ENCODE measurements at places on chromosomes 7 and 10.

GRCh38 chr10:986881-987619, 1.2 kb upstream of the GTPBP4 start:
- no peak for DNase-seq

GRCh38 chr10:11617233-11617632, 5.8 kb upstream of the USP6NL start:
- DNase-seq = no peak

- DNase-seq = no peak
Measured at GRCh38 chr10:119375574-119376272, 166.8 kb downstream of the RGS10 start.

- DNase-seq = no peak
Measured at GRCh38 chr7:35623381-35623780, 71.6 kb downstream of the HERPUD2 start.

- DNase-seq = no peak
Measured at GRCh38 chr7:9124320-9124719, 690.9 kb downstream of the NXPH1 start.

- DNase-seq = no peak
Measured at GRCh38 chr10:43825421-43825820, 176.7 kb upstream of the ZNF32 start.

GRCh38 chr10:31197886-31198285, 121.1 kb upstream of the ZEB1 start:
- DNase-seq = no peak

GRCh38 chr10:110174201-110174600, 33.2 kb upstream of the MXI1 start:
- no peak for DNase-seq

DNA sequence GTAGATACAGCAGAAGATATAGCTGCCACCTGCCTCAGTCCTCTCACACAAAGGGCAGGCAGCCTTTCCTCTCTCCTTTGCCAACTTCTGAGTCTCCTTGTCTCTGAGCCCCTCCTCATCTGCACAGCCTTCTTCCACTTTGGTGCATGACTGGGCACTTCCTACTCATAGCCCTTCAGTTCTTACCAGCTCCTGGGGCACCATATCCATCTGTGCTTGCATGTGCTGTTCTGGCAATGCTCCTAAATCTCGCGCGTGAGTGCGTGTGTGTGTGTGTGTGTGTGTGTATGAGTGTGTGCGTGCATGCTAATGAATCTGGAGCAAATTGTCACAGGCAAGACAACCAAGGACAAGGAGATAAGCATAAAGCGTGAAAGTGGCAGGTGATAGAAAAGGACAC, 1271.6 kb upstream of the SORCS1 start:
- DNase-seq = no peak

- DNase-seq = no peak
Measured at GRCh38 chr7:100621554-100621953, 9.2 kb downstream of the MOSPD3 start.

DNA sequence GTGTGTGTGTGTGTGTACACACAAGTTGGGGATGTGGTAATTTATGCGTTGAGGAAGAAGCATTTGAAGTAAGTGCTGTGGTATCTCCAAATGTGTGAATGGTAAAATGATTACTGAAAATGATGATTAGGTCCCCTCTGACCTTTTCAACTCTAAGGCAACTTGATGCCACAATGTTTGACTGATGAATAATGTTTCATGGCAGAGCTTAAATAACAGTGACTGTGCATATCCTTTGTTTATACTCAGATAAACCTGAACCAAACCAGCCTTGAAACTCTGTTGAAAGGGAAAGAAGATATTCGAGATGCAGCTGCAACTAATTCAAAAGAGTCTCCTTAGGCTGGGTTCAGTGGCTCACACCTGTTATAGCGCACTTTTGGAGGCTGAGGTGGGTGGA, 64.8 kb upstream of the YAE1 start:
- DNase-seq = no peak

- no peak for DNase-seq
Measured at GRCh38 chr10:11505639-11506038, 105.8 kb downstream of the USP6NL start.

GRCh38 chr10:133257489-133258065, 19.1 kb downstream of the ADAM8 start:
- no peak for DNase-seq

GRCh38 chr10:21368022-21368582, 157.4 kb downstream of the SKIDA1 start:
- DNase-seq = no peak

DNA sequence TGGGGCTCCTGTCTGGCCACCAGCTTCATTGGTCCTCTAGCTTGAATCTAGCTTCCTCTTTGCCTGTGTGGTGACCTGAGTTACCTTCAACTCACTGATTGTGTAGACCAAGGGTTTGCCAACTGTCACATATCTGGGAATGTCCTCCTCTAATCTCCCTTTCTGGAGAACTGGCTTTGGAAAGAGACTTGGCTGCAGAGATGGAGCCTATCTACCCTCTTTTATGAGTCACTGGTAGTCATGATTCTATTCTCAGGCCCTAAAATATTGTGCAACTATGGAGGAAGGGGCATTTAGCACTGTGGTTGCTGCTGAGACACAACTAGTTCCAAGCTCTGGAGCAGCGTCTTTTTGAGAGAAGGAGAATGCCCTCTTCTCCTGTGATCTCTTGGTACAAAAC, 691.3 kb downstream of the KCNMA1 start:
- DNase-seq = no peak

- no peak for DNase-seq
Measured at GRCh38 chr10:114258274-114258840, 19.3 kb downstream of the VWA2 start.

DNA sequence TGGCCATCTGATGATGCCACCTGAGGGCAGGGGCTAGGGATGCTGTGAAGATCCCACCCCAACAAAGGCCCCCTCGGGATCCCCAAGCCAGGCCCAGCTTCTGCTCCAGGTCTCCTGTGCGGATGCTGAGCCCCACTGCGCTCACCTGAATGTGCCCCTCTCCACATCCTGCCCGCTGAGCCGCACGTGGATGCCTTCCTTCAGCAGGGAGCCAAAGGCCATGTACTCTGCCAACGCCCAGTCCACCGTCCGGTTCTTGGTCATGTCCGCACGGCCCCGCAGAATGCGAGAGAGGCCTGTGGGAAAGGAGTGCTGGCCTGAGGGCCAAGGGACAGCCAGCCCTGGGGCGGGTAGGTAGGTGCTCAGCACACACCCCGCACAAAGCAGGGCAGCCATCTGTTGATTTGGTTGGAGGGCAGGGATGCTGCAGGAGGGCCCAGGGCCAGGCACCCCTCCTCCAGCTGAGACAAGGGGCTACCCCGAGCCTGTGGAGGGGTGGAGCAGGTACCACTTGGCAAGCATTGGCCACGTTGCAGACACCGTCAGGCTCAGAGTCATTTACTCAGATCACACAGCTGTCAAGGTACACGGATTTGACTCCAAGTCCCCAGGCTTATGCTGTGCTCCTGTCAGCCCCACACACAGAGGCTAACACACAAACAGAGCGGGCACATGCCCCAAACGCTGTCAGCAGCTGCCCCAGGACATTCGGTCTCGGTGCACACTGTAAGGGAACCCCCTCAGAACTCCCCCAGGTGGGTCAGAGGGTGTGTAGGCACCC, 19.2 kb downstream of the OGDHL start:
- no peak for DNase-seq

DNA sequence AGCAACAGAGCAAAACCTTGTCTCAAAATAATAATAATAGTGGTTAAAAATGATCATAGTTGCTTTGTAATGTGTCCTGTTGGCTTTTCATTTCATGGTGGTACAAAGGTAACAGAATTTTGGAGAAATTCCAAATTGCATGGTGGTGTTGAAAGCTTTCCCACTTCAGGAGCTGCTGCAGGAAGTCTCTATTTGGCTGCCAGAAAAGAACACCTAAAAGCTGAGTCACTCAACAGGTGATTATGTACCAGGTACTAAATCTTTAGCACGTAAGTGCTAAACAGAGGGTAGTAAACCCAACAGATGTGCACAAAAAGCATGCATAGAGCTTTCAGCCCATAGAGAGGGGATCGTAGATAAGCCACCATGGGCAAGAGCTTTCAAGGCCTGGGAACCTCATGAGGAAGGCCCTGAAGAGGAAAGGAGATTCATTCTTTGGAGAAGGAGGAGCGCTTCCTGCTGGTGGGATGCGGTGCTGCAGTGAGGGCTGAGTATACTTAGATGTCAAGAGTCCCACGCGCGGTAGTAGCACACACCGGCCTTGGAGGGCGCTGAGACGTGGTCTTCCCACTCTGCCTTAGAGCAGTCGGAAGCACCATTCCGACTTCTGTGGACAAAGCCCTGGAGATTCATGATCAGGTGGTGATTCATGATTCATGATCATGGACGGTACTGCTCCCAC, 118.7 kb downstream of the RALA start:
- DNase-seq = no peak

Data from right hindlimb (tissue), 1 donor.